ENCODE measurements at places on chromosomes 2 and 18.
A peak's percentile ranks its signal among the peaks of the same experiment; 100 is the strongest.

DNA sequence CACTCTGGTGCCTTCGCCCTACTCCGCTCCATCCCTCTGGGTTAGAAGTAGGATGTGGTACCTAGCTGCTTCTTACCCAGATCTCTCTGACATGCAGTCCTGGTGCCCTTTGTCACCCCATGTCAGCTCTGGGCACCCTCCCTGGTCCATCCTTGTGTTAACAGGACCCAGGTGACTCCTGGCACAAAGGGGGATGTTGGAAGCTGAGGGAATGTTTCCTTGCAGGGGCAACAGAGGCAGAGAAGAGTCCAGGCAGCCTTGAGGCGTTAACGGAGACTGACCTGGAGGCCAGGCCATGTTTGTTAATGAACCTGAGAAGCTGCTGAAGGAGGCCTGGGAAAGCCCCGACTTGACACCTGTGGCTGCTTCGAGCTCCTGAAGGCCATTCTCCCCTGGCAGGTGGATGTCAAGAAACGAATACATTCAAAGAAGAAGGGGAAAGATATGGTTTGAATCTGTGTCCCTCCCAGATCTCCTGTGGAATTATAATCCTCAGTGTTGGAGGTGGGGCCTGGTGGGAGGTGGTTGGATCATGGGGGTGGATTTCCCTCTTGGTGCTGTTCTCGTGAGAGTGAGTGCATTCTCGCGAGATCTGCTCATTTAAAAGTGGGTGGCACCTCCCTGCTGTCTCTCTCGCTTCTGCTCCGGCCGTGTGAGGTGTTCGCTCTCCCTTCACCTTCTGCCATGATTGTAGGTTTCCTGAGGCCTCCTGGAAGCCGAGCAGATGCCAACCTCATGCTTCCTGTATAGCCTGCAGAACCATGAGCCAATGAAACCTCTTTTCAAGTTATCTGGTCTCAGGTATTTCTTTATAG lies 31.4 kb downstream of the NPPC start:
- no peak for DNase-seq

GRCh38 chr2:128249555-128249954 lies 69.1 kb downstream of the HS6ST1 start:
- DNase-seq = no peak

GRCh38 chr2:119264781-119265692 lies 41.4 kb downstream of the STEAP3 start:
- peak; percentile 90 for DNase-seq

DNA sequence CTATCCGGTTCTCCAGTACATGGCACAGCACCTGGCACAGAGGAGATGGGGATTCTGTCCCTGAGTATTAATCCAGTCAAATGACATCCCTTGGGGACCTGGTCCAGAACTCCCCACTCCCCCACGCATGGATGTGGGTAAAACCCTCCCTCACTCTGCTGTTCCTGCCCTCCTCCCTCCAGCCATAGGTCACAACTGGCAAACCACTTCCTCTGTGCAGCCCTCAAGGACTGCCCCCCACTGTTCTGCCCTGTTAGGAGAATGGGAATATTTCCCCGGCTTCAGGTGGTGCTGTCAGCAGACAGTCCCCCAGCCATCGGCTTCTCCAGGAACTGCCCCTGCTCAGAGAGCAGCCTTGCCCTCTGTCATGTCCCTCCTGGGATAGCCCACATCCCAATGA lies 1.5 kb upstream of the TFCP2L1 start:
- peak; percentile 71 for DNase-seq

DNA sequence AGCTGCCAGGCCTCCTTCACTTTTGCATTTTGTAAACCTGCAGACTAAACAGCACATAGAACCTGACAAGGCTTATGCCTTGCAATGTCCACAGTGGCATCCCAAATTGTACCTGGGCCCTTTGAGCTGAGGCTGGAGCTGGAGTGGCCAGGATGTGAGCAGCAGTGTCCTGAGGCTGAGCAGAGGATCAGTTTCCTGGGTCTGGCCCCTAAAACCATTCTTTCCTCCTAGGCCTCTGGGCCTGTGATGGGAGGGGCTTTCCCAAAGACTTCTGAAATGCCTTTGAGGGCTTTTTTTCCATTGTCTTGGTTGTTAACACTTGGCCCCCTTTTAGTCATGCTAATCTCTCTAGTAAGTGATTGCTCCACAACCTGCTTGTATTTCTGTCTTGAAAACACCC lies 32.8 kb downstream of the FSIP2 start:
- DNase-seq = no peak

- DNase-seq = no peak
Measured at GRCh38 chr2:201734111-201734510, 35.7 kb upstream of the MPP4 start.

GRCh38 chr2:190563646-190564045 lies 29.1 kb upstream of the NEMP2 start:
- no peak for DNase-seq

DNA sequence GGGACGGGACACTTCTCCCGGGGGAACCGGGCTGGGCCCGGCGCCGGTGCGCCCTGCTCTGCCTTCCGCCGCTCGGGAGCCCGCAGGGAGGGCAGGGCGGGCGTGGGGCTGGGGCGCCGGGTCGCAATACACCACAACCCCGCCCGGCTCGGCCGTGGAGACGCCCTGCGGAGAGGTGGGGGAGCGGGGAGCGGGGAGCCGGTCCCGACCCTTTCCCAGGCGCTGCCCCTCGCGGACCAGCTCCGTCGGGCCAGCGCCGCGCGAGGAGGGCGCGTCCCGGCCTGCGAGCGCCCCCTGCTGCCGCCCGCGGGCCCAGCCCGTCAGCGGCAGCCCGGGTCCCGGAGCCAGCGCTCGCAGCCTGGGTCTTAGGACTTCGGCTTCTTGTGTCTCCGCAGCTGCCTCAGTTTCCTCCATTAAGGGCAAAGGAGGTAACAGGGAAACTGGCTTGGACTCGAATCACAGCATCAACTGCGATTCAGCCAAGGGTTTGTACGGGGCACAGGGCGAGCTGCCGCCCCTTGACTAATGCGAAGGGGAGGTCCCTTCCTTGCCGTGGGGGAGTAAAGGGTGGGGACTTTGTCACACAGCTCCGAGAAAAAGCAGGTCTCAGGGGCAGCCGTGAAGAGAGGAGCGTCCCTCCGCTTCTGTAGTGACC lies 635 bp upstream of the ADRA2B start:
- DNase-seq = peak; percentile 100

GRCh38 chr2:192159208-192159607 lies 35.5 kb downstream of the TMEFF2 start:
- no peak for DNase-seq

GRCh38 chr2:190947711-190948251 lies 66.2 kb downstream of the STAT1 start:
- DNase-seq = no peak

DNA sequence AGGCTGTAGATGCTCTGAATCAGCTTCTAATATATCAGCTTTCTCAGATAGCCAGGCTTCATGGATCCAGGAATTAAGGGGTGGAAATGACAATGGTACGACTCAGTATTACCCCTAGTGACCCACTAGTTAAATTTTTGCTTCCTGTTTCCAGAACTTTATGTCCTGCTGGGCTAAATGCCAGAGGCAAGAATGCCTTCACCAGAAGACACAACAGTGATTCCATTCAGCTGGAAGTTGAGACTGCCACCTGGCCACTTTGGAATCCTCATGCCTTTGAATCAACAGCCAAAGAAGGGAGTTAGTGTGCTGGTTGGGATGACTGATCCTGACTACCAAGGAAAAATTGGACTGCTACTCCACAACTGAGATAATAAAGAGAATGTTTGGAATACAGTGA lies 239.1 kb downstream of the ASXL3 start:
- DNase-seq = no peak

GRCh38 chr2:223486751-223487150 lies 115.4 kb downstream of the SCG2 start:
- no peak for DNase-seq

Measured in osteoblast (primary cell).